ENCODE measurements at places on chromosomes 12 and 14.

DNA sequence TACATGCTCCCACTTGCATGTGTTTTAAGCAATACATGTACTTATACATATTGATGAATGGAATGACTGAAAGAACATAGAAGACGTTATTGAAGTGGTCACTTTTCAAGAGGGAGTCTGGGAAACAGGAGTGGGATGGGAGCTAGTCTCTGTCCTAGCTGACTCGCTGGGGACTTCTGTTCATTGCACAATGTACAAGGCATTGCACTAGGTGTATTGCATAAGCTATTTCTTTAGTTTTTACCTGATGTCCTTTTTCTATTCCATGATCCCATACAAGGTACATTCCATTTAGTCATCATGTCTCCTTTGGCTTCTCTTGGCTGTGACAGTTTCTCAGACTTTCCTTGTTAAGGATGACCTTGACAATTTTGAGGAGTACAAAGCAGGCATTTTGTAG lies 4.0 kb upstream of the MYO1H start:
- no peak for DNase-seq

DNA sequence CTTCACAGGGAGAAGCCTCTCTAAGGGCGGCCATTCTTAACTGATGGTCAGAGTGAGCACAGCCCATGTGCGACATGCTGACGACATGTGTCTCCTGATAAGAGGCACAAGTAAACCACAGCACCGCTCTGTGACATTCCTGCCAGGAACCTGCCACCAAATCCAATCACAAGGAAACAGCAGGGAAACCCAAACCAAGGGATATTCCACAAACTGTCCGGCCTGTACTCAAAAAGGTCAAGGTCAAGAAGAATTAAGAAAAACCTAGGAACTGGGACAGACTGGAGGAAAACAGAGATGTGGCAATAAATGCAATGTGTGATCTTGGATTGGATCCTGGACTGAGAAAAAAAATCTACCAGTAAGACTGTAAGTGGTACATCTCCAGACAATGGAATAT lies 91.9 kb downstream of the SYNE3 start:
- DNase-seq = peak; percentile 11

GRCh38 chr12:13278249-13278787 lies 81.8 kb downstream of the EMP1 start:
- DNase-seq = peak; percentile 63

DNA sequence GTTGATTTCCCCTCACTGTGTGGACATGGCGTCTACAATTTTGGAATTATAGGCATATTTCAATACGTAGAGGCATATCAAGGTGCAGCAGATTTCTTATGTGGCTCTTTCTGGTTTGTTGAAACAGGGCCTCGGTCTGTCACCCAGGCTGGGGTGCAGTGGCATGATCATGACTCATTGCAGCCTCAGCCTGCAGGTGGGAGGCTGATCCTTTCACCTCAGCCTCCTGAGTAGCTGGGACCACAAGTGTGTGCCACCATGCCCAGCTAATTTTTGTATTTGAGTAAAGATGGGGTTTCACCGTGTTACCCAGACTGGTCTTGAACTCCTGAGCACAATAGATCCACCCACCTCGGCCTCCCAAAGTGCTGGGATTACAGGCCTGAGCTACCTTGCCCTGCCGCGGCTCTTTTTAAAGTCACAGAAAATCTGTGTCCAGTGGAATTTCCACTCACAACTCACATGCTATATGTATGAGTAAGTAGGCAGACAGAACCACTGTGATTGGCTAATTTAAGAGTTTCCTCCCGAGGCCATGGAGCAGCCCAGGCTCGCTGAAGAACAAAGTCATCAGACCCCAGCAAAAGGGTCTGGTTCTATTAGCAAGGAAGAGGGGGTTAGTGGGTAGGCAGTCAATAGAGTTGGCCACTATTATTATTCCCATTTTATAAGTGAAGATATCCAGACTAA lies 9.1 kb downstream of the GNG2 start:
- no peak for DNase-seq

GRCh38 chr14:95471476-95471875 lies 45.0 kb downstream of the SYNE3 start:
- DNase-seq = peak; percentile 9

DNA sequence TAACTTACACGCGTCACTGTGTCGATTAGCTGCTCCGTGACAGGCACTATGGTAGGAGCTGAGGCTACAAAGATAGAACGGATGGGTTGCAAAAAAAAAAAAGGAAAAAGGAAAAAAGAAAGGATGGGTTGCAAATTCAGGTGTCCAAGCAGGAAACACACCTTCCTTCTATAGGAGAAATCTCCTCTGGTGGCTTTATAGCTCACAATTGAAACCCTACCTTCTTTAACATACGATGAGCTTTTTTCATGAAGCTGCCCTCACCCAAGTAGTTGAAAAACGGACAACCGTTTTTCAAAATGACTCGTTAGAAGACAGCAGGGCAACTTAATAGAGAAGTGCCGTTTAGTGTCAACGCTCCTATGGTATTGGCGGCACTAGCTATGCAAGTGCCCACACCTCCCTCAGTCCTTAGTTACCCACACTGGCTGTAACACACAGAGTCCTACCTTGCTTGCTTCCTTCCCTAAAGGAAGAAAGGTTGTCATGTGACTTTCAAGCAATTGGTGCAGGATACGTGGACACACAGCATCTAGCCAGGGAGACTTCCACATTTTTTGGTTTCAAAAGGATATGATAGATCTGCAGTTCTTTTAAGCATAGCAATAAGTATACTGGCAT lies 682 bp upstream of the TRIP11 start:
- peak; percentile 36 for DNase-seq

- DNase-seq = peak; percentile 70
These were observed 100.7 kb upstream of the ATF7IP start for GRCh38 chr12:14264778-14265177.

GRCh38 chr14:76654573-76655108 lies 106.6 kb upstream of the VASH1 start:
- no peak for DNase-seq

- no peak for DNase-seq
These were observed 30.8 kb downstream of the CLEC1A start for GRCh38 chr12:10067942-10068341.

DNA sequence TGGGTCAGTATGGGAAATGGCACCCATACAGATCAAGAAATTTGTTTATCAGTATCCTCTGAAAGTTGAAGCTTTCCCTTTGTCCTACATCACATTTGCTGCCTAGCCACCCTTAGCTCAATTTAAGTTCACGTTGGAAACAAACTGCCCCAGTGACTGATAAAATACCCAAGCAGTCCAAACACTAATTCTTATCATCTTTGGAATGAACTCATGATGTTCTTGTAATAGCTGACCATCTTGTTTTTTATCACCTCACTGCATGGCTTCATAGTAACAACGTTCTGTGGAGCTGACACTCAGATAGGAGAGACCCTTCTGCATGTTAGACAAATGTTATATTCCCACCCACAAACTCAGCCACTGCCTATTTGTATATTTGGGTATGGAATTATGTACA lies 93.4 kb downstream of the GPR135 start:
- DNase-seq = no peak

- DNase-seq = no peak
These were observed 692 bp upstream of the COX14 start for GRCh38 chr12:50111395-50111692.

GRCh38 chr14:40414386-40414785 lies 982.2 kb upstream of the FBXO33 start:
- DNase-seq = no peak

DNA sequence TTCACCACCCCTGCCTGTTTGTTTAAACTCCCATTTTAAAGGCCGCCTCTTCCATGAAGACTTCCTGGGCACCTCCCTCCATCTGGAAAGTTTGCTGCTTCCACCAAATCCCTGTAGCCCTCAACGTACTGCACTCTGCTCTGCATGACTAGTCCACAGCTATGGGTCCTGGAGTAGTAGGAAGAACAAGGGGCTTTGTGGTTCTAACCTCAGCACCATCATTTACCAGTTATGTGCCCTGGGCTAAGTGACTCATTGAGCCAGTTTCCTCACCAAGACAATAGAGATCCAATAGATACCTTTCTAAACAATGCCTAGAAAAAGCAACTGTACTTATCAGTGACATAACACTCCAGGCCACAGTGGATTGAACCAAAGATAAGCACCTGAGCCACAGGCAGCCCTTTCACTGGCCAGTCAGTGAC lies 8.5 kb upstream of the LTBP2 start:
- DNase-seq = peak; percentile 97

DNA sequence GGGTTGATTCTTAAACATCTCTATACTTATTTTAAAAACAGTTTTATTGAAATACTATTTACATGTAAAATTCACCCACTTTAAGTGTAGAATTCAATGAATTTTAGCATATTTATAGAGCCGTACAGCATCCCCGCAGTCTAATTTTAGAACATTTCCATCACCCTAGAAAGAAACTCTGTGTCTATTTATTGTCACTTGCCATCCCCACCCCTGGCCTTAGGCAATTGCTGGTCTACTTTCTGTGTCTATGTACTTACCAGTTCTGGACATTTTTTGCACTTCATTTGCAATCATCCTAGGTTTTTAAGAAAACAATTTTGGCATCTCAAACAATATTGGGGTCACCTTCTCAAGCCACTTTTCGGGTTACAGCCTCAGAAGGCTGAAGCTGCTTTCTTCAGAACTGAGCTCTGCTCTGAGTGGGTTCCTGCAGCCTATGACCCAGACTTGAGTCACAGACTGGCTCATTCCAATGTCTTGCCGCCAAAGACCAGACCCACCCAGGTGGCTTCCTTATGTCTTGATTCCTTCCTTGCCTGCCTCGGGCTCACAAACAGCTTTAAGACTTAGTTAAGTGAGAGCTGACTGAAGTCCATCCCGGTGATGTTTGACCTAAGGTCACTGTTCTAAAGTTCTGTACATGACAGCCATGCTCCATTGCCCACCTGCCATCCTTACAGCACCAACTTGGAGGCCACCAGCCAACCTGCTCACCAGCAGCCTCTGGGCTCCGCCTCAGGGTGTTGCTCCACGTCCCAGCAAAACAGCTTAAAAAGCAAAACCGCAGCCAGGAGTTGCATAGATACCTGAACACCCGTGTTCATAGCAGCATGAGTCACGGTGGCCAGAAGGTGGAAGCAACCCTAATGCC lies 131.5 kb downstream of the CHST11 start:
- DNase-seq = peak; percentile 78

GRCh38 chr12:93982771-93983315 lies 165.5 kb upstream of the PLXNC1 start:
- DNase-seq = peak; percentile 88

DNA sequence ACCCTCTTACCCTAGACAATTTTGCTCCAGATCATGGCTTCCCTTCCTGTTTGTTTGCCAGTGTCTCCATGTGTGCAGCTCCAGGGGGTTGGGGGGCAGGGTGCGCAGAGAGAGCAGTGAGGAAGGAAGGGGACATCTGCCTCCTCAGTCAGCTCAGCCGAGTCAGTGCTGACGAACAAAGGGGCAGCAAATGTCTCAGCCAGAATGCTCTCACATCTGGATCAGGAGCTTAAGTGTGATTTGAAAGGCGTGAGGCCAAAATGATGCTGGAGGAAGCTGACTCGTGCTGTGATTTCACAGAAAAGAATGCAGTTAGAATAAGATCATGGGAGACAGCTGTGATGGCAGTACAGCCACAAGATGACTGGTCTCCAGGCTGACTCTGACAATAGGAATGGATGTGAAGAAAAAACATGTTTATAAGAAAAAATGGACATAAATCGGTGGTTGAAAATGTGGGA lies 27.1 kb upstream of the CDK17 start:
- DNase-seq = peak; percentile 100

DNA sequence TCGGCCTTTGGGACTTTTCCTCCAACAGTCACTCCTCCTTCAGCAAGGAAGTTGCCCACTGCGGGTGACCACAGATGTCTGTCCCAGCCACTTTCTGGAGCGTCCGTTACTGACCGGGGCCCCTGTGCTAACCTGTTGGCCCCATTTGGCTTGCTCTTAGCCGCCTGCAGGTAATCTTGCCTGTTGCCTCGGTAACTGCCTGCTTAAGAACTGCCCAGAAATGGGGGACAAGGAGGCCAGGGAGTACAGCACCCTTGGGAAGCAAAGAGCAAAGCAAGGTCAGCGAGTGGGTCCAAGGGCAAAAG lies 338.8 kb upstream of the SFSWAP start:
- no peak for DNase-seq

GRCh38 chr14:68678471-68678870 lies 114.4 kb downstream of the ZFP36L1 start:
- no peak for DNase-seq

GRCh38 chr12:66065150-66065549 lies 65.4 kb downstream of the LLPH start:
- DNase-seq = peak; percentile 58

GRCh38 chr12:124592050-124592449 lies 24.6 kb upstream of the NCOR2 start:
- DNase-seq = peak; percentile 74

DNA sequence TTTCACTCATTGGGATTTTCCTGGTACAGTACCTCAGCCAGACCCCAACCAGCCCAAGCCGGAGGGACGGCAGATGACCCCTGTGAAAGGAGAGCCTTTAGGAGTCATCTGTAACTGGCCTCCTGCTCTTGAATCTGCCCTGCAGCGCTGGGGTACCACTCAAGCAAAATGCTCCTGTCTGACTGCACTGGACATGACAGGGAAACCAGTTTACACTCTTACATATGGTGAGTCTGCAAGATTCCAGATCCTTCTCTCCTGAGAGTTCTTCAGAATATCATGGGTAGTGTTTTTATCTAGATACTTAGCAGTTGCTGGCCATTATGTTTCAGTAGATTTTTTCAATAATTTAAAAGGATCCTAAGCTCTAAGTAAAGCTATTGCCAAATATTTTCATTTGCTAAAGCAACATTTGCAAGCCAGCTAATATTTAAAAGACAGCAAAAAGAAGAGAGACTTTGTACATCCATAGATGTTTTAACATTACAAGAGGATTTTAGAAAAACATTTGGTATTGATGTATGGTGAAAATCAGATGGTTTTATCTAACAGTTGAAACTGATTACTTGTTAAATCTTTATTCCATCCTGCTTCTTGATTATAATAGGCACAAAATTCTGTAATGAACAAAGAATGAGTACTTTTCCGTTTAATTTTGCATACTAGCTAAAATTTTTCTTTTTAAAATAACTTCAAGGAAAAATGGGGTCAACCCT lies 85.1 kb upstream of the ATF1 start:
- DNase-seq = no peak

- DNase-seq = no peak
These were observed 75.2 kb upstream of the SCAF11 start for GRCh38 chr12:46065412-46066166.
